ENCODE measurements at places on chromosomes 13 and 19.

DNA sequence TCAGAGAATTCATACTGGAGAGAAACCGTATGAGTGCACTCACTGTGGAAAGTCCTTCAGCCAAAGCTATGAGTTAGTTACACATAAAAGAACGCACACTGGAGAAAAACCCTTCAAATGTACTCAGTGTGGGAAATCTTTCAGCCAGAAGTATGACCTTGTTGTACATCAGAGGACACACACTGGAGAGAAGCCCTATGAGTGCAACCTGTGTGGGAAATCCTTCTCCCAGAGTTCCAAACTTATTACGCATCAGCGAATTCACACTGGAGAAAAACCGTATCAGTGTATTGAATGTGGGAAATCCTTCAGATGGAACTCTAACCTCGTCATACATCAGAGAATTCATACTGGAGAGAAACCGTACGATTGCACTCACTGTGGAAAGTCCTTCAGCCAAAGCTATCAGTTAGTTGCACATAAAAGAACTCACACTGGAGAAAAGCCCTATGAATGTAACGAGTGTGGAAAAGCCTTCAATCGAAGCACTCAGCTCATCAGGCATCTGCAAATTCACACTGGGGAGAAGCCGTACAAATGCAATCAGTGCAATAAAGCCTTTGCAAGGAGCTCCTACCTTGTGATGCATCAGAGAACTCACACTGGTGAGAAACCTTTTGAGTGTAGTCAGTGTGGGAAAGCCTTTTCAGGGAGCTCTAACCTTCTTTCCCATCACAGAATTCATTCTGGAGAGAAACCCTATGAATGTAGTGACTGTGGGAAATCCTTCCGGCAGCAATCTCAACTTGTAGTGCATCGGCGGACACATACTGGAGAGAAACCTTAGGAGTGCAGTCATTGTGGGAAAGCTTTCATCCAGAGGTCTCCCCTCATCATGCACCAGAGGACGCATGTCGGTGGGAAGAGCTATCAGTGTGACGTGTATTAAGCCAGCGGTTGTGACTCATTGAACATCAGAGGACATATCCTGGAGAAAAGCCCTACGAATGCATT, 16.5 kb upstream of the ZNF8 start:
- DNase-seq, result no peak

DNA sequence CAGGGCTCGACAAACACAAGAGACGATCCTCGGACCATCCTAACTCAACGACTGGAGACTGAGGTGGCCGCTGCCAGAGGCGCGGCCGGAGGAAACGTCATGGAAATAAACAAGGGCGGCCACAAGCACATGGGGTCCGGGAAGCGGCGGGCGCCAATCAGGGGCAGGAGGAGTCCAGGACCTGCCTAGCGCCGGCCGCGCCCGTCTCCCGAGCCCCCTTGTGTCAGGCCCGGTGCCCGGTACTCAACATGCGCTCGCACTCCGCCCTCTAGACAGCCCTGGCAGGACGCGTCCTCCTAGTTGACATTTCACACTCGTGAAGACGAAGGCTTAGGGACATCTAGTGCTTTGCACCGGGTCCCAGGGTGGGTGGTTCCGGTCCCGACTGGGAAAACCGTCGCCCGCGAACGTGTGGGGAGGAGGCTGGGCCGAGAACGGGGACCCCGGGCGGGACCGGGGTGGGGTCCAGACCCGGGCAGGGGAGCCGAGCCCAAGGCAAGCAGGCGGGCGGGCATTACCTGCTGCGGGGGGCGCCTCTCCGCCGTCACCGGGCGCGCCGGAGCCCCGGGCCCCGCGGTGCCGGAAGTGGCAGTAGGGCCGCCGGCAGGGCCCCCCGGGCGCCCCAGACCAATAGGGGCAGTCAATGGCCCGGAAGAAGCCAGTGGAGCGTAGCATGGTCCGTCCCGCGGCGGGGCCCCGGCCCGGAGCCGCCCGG, 442 bp downstream of the REXO1 start:
- DNase-seq, result no peak

DNA sequence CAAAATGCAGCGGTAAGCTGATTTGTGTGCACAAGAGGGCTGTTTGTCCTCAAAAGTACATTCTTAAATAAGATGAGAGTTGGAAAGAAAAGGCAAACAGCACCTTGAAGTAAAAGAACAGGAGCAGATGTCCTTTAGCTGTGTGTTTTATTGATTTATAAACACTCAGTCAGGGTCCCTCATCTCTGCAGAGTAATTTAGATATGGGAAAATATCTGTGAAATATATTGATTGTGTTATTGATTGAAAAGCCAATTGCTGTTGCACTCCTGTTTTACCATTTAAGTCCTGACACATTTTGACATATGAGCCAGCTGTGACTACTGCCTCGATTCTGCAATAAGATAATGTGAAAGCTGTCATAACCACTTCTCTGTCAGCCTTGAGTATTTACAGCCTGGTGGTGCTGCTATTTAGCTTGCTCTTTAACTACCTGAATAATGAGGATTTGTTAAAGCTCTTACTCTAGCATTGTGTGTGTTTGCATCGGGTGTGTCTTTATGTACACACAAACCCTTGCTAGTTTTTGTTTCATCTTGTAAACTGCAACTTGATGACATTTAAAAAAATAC, 550.1 kb downstream of the DACH1 start:
- DNase-seq, result no peak

- no peak for DNase-seq
These were observed 3.4 kb downstream of the TMEM145 start for GRCh38 chr19:42316223-42317211.

DNA sequence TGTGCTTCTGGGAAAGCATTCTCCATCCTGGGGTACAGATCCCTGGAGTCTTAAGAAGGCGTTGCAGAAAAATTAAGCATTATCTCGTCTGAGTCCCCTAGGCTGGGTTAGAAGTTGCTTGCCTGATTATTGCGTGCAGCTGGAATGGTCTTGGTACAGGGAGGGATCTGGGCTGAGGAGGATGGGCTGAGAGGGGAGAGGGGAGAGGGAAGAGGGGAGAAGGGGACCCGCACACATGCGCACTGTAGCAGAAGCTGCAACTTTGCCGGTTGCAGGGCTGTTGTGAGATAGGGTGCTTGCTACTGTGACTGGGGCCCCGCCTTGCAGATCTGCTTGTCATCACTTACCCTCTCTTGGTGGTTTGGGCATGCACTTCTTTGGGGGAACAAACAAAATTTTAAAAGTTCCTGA, 316.8 kb downstream of the DLEU7 start:
- no peak for DNase-seq

DNA sequence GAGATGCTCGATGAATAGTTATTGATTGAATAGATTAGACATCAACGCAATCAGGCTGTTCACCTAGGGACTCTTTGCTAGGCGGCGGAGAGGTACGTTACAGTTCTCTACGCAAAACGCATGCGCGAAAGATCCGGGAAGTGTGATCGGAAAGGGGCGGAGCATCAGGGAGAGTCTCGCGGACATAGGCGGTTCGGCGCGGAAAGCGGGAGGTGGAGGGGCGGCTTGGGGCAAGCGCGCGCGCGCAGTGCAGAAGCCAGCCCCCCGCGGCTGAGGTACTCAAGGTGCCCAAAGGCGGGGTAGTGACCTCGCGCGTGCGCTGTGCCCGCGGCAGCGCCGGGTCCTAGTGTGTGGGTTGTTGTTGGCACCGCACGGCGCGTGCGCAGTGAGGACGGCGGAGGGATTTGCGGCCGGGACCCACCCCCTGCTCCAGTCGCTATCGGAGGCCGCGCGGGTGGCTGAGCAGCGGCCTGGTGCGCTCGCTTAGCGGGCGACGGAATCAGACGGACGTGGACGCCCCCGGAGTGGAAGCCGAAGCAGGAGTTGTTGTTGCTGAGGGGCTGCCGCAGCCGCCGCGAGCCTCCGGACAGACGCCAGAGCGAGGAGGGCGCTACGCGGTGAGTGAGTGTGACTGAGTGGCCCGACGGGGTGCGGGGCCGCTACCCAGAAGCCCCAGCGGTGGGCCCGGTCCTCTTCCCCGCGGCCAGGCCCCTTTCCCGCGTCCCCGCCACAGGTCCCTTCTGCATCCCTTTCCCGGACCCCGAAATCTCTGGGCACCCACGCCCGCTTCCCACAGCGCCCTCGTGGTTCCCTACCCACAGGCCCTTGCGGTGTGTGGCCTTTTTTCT, at the start of gene SNRNP70:
TSS of gene SNRNP70 (plus strand) at position 432 of the 848 bp plus-strand sequence. CDS start 964 bp downstream, outside the sequence.
- DNase-seq, result peak; percentile 99

- DNase-seq, result no peak
These were observed 568 bp downstream of the POLR2I start for GRCh38 chr19:36113894-36114720.
